ENCODE measurements at places on chromosomes 4 and X.

GRCh38 chr4:100257567-100257966 is 67.3 kb upstream of the DDIT4L start:
- no peak for DNase-seq

- DNase-seq = no peak
Observed at GRCh38 chrX:46653482-46653881, 79.9 kb downstream of the CHST7 start.

- DNase-seq = peak; percentile 12
Observed at GRCh38 chrX:150548684-150549083, 19.7 kb upstream of the MTM1 start.

DNA sequence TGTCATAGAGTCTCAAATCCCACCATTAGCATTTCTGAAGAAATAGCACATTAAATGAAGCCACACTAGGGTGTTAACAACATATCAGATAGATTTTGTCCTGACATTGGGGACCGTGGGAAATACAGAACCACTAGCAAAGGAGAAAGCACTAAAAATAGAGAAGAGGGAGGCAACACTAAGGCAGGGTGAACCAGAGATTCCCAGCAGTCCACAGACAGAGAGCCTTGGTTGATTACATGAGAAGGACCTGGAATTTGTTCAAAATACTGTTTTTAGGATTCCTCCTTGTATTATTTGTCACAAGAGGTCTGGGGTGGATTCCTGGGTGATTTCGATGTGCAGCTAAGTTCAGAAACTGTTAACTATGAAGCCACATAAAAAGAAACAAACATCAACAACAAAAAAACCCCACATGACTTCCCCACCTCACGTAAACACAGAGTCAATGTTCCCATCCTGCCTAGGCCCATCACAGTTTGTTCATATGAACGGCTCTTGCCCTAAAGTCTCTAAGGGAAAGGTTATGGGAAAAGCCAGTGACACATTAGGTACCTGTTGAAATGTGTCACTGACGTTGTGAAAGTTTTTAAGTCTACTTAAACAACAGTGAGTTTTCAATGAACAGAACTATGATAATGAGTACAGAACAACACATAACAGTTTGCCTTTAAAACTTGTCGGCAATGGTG is 23.6 kb upstream of the GRSF1 start:
- DNase-seq = no peak

DNA sequence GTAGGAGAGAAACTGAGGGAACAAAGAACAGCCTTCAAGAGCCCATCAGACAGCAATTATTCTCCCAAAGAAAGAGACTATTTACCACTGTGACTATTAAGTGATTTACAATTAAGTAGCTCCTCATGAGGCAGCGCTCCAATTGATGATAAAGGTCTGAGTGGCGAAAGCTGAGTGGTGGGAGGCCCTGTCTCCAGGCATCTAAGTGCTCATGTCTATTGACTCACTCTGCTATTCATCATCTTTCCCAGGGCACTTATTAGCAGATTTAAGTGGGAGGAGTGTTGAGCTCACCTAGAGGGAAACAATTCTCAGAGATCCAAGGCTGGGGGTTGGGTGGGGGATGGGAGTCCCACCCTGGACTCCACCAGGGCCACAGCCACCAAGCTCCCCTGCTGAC is 23.3 kb downstream of the AMER1 start:
- no peak for DNase-seq

DNA sequence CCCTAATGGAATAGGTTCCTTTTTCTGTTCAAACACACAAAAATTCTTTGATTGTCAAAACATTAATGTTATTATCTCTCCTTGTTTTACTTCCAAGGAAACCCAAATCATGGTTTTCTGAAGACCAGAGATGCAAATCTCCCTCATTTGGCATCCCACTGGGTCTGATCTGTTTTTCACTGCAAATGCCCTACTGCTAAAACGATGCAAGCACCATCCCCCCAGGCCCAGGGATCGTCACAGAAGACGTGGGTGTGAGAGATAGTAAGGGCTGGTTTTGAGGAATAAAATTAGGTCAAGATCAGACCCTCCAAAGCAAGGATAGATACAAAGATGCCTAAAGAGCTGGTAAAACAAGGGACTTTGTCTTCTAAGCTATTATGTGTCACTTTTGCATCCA is 33.6 kb downstream of the GSPT2 start:
- no peak for DNase-seq

GRCh38 chr4:182206266-182206665 is 36.9 kb upstream of the TENM3 start:
- DNase-seq = no peak

DNA sequence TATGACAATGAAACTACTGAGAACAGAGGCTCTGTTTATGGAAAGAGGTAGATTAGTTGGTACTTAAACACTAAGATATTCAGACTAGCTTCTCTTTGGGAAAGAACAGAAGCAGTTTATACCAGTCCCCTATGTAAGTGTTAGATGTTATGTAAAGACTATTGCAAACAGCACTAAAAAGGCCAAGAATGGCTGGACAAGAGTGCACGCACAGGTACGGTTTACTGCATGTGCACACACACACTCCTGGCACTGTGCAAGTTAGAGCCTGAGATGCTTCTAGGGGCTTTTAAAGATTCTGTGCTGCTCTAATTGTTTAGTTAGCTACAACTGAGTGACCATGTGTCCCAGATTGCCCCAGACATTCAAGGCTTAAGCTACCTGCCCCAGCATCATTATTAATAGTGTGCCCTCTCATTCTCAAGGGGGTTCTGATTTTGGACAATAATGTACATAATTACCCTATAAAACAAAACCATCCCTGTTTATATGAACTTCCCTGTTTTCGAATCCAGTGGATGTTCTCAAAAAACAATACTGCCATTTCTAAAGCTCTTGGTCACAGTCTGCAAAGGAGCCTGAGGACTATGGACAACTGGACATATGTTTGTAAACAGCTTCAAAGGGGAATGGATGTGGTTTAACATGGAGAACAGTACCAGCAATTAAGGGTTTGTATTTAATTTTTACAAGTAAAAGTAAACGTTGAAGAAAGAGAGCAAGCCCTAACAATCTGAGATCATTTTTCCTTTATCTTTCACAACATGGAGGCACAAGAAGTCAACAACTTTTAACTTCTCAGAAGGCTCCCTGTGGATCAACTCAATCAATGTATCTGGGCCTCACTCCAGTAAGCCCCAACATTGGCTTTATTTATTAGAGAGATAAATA is 2.0 kb downstream of the SETD7 start:
- DNase-seq = peak; percentile 23

DNA sequence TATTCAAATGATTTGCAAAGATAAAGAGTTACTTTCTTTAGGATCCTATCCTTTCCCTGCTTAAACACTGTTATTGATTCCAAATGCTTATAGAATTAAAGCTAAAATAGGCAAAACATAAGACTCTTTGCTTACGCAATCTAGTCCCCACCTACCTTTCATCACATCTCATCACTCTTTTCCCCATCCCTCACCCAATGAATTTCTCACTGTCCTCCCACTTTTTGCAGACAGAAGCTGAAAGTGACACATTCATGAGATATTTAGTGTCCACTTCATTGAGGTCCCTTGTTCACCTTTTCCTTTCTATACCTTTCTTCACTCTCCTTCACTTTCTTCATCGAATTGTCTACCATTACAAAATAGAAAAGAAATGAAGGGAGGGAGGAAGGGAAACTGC is 424 bp downstream of the SATL1 start:
- DNase-seq = peak; percentile 21

Measured in adipocyte (in vitro differentiated cells).